ENCODE measurements at places on chromosomes 7 and 10.

- no peak for DNase-seq
Measured at GRCh38 chr7:15720849-15721471, 34.5 kb upstream of the MEOX2 start.

- no peak for DNase-seq
Measured at GRCh38 chr7:103010211-103010610, 64.4 kb downstream of the FBXL13 start.

GRCh38 chr7:19304086-19304485 is 158.9 kb upstream of the FERD3L start:
- DNase-seq, result no peak

GRCh38 chr10:97714401-97715258 is 1.1 kb downstream of the MARVELD1 start:
- no peak for DNase-seq

GRCh38 chr7:157610671-157611295 is 274.0 kb downstream of the DNAJB6 start:
- no peak for DNase-seq

- DNase-seq, result no peak
Measured at GRCh38 chr10:31578181-31578852, 259.3 kb downstream of the ZEB1 start.

GRCh38 chr7:157990881-157991250 is 596.8 kb downstream of the PTPRN2 start:
- no peak for DNase-seq

DNA sequence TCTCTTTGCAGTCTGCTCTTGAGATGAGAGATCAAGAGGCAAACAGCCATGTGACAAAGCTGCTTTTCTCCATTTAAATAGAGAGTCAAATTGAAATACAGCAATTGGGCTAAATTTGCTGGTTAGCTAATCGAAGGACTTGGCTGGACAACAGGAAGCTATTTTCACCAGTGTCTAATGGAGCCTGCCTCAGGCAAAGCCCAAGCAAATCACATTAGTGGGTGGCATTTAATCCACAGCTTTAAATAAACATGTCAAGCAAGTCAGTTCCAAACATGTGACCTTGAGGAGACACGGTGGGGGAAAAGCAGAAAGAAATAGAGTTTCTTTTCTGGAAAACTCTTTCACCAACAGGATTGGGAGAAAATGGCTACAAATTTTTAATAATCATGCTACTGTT is 180.5 kb upstream of the AOAH start:
- DNase-seq, result no peak

DNA sequence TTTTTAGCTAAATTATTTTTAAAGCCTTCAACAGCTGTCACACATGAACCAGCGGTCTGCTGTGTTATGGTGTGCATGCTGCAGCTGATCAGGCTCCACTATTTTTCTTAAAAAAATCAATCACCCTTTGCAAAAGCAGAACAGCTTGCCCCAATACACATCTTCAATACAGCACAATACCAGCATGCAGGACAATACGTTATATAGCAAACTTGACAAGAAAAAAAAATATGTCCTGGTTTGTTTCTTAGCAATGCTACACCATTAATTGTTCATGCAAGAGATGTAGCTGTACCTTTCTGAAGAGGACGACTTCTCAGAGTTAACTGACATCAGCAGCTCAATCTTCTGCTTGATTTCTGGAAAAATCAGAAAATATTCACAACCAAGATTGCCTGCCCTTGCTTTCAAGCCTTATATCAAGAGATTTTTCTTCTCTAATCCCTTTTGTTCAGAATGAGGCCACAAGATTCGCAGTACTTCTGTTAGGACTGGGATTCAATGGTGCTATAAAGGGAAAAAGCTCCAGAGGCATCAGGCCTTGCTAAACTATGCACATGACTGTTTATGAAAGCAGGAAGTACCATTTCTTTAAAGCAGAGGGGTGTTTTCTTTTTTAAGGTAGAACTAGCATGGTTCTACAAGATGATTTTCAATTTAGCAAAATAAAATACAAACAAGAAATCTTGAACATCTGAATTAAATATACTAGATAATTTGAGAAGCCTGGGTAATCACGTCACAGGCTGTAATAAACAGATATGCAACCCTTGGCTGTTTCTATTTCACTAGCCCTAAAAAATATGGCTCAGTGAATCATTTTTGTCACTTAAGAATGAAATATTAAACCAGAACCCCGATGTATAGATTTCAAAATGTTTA is 120.0 kb downstream of the SRPK2 start:
- no peak for DNase-seq

DNA sequence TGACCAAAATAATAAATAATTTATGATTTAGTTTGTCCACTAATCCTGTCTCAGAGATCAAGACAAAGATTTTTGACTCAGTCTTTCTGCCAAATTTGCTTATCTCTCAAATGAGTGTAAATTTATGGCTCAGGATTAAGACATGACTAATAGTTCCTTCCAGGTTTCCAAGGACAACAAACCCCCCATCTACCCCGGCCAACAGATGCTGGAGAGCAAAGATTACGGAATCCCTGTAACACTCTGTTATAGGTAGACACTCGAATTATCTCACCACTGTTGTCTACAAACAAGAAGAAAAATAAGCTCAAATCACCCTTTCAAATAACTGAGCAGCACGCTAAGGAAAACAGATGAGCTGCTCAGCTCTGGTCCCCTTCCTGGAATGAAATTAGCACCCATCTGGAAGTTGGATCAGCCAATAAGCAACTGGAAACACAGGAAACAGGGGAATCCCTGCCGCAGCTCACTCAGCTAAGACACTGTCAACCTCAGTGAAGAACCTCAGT is 56.8 kb upstream of the SVIL start:
- DNase-seq, result no peak

DNA sequence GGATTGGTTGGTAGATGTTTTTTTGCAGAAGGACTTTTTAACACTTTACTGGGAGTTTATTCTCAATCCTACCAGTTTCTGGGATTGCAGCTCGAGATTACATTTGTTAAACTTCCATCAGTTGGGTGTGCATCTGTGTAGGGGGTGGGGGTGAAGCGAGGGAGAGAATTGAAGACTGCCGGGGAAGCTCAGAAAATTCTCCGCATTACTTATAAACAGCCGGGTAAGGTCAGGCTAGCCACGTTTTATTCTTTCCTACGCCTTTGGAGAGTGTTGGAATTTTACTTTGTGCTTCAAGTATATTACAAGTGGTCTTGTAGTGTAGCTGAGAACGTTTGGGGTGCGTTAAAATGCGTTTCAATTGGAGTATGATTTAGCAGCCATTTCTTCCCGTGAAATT is 1.1 kb downstream of the PALS2 start:
- no peak for DNase-seq

GRCh38 chr10:25501912-25502311 is 327.1 kb downstream of the GPR158 start:
- no peak for DNase-seq

DNA sequence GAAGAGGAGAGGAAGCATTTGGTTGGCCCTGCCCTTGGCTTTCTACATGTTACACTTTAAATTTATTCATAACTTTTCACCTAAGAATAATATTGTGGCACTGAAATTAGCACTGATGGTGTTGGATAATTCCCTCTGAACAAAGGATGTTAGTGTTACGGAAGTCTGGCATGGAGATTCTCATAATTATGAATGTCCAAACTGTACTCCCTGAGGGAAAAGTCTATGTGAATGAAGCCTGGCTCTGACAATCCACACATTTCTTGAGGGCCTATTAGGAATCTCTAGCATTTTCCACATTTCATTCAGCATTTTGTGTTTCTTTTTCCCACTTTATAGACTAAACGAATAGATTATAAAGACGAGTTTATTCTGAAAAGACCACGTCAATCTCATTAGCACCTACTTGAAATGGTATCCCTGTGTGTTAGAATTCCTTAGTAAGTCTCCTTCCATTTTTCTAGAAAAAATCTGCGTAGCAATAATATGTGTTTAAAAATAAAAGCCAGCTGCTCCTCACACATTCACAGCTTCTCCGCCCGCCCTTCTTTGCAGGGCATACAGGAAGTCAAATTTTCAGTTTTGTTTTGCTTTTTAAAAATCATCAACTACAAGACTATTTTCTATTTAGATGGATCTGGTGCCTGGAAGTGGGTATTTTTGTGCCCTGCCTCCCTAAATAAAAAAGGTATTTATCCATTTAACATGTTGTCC is 131.8 kb upstream of the PALS2 start:
- no peak for DNase-seq

GRCh38 chr7:92336662-92337340 is 91.0 kb downstream of the ANKIB1 start:
- no peak for DNase-seq

DNA sequence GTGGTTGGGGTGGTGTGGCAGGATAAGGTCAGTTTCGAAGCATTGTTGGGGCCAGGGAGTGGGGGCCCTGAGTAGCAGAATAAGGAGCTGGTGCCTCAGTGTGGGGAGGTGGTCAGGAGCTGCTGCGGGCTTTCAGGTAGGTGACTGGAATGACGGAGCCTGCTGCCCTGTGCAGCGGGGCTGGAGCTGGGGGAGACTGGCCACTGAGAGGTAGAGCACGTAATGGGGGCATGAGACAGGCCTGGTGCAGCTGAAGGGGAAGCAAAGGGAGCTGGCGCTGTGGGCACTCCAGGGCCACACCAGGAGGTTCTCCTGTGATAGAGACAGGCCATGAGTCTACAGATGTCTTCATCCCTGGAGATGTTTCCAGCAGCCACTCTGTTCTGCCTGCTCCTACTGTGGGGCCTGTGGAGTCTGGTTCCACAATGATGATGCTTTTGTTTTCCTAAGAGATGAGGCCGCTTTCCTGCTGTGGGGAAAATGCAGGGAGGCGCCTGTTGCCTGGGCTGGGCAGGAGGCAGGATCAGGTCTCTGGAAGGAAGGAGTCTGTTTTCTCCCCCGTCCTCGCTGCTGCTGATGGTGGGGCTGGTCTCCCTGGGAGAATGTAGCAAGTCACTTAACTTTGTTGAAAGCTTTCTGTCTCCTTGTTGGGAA is 31.1 kb downstream of the NUB1 start:
- no peak for DNase-seq

DNA sequence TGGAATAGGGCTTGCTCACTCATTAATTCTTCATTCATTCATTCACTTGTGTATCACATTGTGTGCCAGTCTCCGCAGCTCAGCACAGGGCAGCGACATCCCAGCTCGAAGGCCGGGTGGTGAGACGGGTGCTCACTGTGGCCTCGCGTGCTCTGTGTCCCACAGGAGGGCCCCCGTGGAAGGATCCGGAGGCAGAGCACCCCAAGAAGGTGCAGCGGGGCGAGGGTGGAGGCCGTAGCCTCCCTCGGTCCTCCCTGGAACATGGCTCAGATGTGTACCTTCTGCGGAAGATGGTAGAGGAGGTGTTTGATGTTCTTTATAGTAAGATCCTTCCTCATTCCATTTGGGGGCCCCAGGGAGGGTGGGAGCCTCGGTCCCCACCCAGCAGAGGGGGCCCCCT is 61.6 kb downstream of the GTF2IRD1 start:
- no peak for DNase-seq
